ENCODE measurements at places on chromosomes 2 and 18. TPM values are rescaled to one million over a fixed set of nuclear protein-coding genes. Genes with fewer than 3 reads are reported as not detected.

- no peak for DNase-seq
Observed at GRCh38 chr2:129009555-129010146, 691.0 kb upstream of the HS6ST1 start.

- DNase-seq = no peak
Observed at GRCh38 chr18:32389858-32390257, 80.8 kb downstream of the GAREM1 start.

DNA sequence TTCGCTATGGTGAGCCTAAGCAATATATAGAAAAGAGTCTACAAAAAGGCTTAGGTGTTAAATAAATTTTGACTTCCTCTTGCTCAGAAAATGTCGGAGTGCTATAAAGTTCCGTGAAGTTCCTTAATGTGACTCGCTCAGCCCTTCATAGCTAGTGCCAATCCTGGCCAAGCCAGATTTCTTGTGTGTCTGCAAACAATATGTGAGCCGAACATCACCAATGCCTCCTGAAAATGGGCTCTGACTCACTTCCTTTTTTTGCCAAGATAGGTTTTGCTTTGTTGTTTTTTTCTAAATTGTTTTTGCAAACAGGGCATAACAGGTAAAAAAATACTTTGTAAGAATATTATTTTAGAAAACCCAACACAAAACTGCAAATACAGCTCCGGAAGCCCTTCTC is 26.1 kb downstream of the CDC42EP3 start:
- peak; percentile 29 for DNase-seq

DNA sequence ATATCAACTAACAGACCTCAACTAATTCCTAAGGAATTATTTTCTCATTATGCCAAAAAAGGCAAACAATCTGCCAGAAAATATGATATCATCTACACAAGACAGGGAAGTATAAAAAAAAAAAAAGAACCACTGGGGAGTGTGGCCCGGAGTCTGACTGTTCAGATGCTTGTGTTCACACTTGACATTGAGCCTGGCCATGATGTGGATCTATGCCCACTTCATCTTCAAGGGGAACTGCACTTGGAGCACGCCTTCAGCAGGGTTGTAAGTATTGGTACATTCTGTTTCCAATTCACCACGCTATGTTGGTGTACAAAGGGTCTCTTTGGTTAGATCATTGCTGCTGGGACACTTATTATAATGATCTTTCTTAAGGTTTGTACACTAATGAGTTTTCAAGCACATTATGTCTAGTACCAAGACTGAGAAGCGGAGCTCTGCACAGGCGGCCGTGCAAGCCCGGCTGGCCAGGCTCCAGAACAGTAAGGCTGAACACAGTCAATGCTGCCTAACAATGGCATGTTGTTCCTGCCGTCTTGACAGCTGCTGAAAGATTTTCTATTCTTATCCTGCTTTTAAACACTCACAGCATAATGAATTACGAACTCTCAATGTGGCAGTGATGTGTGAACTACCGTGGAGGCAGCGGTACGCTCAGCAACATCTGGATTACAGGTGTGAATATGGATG is 788.4 kb upstream of the SOX11 start:
- no peak for DNase-seq

EFR3B gene
- total RNA-seq = 0.42 TPM

Measured in activated naive CD4-positive, alpha-beta T cell treated with anti-CD3 and anti-CD28 coated beads for 36 hours (primary cell).